CD4-positive, alpha-beta T cell treated with Interleukin-2 at 100 ng/mL for 4 hours (primary cell): ENCODE measurements at places on chromosomes 11 and 22.

DNA sequence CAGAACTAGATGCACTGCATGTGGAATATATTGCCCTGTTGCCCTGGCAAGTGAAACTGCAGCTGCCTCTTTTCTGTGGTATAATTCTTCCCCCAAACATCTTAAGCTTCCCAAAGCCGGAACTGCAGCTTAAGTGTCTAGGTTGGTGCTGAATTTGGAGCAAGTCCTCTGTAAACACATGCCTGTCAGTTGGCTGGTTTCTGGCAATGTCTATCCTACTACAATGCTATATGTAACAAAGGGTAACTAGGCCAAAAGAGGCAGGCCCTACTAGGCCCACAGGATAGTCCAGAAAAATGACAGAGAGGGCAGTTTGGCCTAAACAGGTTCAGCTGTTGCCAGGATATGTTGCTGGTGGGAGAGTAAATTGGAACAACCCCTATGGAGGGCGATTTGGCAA, 27.9 kb downstream of the ASCC2 start:
- no peak for DNase-seq

DNA sequence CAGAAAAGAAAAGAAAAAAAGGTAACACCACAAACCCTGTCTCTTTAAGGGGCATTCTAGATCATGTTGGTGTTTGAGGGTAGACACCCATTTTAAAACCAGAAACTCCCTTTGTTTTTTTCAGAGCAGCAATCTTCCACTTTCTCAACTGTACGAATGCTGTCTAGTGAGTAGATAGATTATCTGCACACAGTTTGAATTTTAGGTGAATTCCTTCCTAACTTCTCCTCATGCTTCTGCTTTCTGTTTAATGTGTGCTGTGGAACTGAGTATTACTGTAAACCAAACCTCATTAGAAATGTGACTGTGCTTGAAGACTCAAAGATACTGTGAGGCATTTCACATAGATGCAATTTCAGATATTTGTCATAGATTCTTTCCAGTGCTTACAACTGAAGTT, 102.4 kb downstream of the PRMT3 start:
- no peak for DNase-seq

GRCh38 chr11:93249459-93250220, 51.8 kb upstream of the SLC36A4 start:
- DNase-seq, result no peak

DNA sequence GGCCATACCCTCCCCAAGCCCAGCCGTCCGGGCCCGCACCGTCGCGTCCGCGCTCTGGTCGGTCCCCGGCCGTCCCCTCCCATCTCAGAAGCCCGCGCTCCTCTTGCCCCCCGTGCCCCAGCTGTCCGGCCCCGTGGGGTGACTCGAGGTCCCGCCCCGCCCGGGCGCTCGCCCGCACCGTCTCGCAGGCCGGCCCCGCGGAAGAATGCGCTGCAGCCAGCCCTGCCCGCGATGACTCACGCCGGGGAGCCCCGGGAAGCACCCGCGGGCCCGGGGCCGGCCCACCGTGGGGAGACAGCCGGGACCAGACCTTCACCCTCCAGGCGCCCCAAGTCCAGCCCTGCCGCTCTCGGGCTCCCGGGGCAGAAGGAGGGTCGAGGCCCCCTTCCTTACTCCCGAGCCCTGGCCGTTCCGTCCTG, 320 bp upstream of the PHLDA2 start:
- DNase-seq, result peak; percentile 45

GRCh38 chr11:77035039-77035438, 841 bp downstream of the B3GNT6 start:
- DNase-seq, result no peak

DNA sequence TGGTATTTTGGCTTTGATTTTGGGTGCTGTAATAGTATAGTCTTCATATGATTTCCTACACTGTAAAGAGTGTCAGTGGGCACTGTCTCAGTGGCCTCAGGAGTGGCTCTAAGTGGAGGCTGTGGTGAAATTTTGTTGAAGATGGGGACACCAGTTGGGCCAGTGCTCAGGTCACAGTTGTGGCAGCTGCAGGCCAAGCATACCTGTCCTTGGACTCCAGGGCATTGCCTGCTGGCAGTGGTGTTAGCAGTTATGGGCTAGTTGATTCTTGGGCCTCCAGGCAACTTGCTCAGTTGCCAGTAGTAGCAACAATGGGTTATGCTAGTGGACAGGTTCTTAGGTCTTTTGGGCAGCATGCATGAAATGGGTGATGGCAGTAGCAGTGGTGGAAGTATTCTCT, 39.2 kb upstream of the SLC22A25 start:
- no peak for DNase-seq

- no peak for DNase-seq
These were observed 915 bp downstream of the FEZ1 start for GRCh38 chr11:125494974-125495725.

- DNase-seq, result no peak
These were observed 27.2 kb downstream of the CERK start for GRCh38 chr22:46710806-46711205.

DNA sequence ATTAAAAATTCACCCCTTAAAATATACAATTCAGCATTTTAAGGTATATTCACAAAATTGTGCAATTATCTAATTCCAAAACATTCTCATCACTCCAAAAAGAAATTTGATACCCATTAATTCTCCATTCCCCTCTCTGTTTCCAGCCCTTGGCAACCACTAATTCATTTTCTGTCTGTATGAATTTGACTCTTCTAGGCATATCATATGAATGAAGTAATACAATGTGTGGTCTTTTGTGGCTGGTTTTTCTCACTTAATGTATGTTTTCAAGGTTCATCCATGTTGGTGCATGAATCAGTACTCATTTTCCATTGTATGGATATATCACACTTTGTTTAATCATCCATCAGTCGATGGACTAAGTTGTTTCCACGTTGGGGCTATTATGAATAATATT, 29.0 kb upstream of the ACCSL start:
- no peak for DNase-seq

GRCh38 chr22:41822317-41823057, 10.4 kb upstream of the SREBF2 start:
- peak; percentile 92 for DNase-seq

DNA sequence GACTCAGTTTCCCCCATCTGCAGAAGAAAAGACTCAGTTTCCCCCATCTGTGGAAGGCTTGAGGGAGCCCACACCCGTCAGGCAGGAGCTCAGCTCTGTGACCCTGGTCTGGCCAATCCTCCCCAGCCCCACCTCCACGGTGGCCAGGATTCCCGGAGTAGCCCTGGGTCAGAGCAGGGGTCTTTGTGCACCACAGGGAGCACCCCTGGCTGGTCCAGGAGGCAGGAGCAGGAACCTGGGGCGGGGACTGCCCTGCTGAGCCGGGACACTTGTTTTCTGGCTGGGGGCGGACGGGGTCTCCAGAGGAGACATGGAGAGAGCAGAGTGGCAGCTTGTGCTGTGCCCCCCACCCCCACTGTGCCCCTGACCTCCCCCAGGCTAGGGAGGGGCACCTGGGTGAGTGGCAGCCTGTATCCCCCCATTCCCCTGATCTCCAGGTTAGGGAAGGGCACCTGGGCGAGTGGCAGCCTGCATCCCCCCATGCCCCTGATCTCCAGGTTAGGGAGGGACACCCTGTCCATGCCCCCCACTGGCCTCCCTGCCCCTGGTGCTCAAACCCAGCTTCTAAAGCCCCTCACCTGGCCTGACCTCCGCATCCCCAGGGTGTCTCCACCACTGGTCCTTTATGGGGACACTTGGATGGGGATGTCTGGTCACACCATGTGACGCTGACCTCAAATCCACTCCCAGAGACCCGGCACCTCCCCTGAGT, 18.8 kb downstream of the IL17REL start:
- no peak for DNase-seq
